Hindlimb muscle (tissue), 1 donor: ENCODE measurements at places on chromosomes 7 and 10. TPM values are rescaled to one million over a fixed set of nuclear protein-coding genes. Genes with fewer than 3 reads are reported as not detected.

SLC12A9 gene
- polyA plus RNA-seq, result 23.5 TPM

GPR15LG gene
- polyA plus RNA-seq, result not detected

ZC3HAV1L gene
- polyA plus RNA-seq, result 16.2 TPM

ALOX5 gene
- 1.9 TPM for polyA plus RNA-seq

ZNF425 gene
- 4.5 TPM for polyA plus RNA-seq

CASTOR2 gene
- 27.6 TPM for polyA plus RNA-seq

KLLN gene
- 0.46 TPM for polyA plus RNA-seq

CPA5 gene
- 1.0 TPM for polyA plus RNA-seq

SYT15 gene
- polyA plus RNA-seq, result 4.4 TPM

HKDC1 gene
- not detected for polyA plus RNA-seq

SYT15B gene
- polyA plus RNA-seq, result 1.3 TPM

NPFFR1 gene
- polyA plus RNA-seq, result 0.09 TPM

AHR gene
- 15.8 TPM for polyA plus RNA-seq

MSMB gene
- not detected for polyA plus RNA-seq

WDR86 gene
- polyA plus RNA-seq, result 9.8 TPM

MACC1 gene
- polyA plus RNA-seq, result 0.09 TPM

OR9A2 gene
- not detected for polyA plus RNA-seq

GJC3 gene
- 0.70 TPM for polyA plus RNA-seq

GATA3 gene
- 1.0 TPM for polyA plus RNA-seq

NUTM2A gene
- 3.5 TPM for polyA plus RNA-seq

C10orf90 gene
- polyA plus RNA-seq, result 0.49 TPM

FAM25G gene
- not detected for polyA plus RNA-seq

CRHR2 gene
- 1.9 TPM for polyA plus RNA-seq

SPDYE1 gene
- polyA plus RNA-seq, result 2.3 TPM

CYP2C8 gene
- 0.49 TPM for polyA plus RNA-seq

IL15RA gene
- polyA plus RNA-seq, result 3.2 TPM

NME8 gene
- not detected for polyA plus RNA-seq

VIPR2 gene
- polyA plus RNA-seq, result 12.1 TPM

DNAH11 gene
- polyA plus RNA-seq, result 0.13 TPM

STEAP1B gene
- 1.8 TPM for polyA plus RNA-seq

ZDHHC16 gene
- polyA plus RNA-seq, result 30.6 TPM

CCAR1 gene
- 67.4 TPM for polyA plus RNA-seq

LLCFC1 gene
- 0.26 TPM for polyA plus RNA-seq

GPR26 gene
- polyA plus RNA-seq, result not detected

EIF5AL1 gene
- polyA plus RNA-seq, result 1.6 TPM

C7orf33 gene
- 1.5 TPM for polyA plus RNA-seq

SPDYE5 gene
- polyA plus RNA-seq, result 5.5 TPM

CFAP58 gene
- 0.28 TPM for polyA plus RNA-seq
